ENCODE measurements at places on chromosomes 6 and 20. TPM values are rescaled to one million over a fixed set of nuclear protein-coding genes. Genes with fewer than 3 reads are reported as not detected.

Gene SLC26A8
- total RNA-seq, result 0.35 TPM

Gene OXT
- not detected for total RNA-seq

Gene OPRM1
- total RNA-seq, result 1.4 TPM

Gene CD93
- 0.08 TPM for total RNA-seq

Gene OR2H1
- 0.83 TPM for total RNA-seq

Gene OR2J3
- not detected for total RNA-seq

Gene CAPN11
- not detected for total RNA-seq

GRCh38 chr20:24643731-24644626, 174.6 kb downstream of the SYNDIG1 start:
- ATAC-seq, result no peak

GRCh38 chr6:143337201-143337949, 113.1 kb downstream of the ADAT2 start:
- no peak for ATAC-seq

DNA sequence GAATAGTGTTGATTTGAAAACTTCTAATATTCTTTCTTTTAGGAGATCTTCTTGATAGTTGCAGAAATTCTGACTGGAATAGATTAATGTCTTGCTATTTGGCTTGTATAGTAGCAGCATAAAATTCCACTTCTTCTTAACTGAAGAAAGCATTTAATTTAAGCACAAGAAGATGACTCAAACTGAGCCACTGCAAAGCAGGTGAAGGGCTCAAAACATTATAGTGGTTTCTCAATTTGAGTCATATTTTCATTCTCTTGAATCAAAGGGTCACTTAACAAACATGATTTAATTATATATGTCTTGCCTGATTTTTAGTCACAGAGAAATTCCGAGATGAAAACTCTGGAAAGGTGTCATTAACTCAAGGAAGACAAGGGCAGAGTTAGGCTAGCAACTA, 239.3 kb downstream of the ZNF217 start:
- no peak for ATAC-seq

DNA sequence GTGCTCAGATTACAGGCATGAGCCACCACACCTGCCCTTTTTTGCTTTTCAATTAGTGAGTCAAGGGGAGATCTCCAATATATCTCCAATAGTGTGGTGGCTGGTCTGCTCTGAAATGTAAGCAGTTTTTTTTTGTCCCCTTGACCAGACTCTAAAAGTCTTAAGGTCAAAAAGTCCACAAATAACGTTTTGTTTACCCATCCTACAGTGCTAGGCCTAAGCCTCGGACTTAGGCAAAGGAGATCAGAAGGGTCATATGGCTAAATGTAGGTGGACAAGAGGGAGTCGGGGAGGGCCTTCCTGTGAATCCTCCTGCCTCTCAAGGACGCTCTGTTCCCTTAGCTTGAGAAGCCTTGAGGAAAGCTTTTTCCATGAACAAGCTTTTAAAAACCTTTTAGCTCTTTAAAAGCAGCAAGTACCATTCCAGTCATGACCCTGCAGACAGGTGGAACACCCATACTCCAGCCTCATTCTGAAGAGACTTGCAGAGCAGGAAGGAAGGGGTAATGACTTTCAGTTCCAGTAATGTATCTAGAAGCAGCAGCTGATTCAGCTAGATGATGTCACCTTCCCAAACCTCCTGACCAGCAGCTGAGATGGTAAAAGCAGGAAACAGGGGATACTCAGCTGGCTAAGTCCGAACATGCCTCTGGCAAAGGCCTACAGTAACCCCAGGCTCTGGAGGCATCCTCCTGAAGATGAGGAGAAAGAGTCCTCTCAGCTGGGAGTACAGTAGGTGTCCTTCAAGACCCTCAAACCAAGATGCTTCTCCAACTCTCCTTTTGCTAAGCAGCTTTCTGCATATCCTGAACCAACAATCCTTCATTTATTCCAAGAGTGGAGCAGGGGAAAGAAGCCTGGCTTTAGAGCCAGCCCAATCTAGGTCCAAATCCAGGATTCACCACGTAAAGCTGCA, 23.6 kb downstream of the BCL2L1 start:
- peak; percentile 98 for ATAC-seq

- no peak for ATAC-seq
Observed at GRCh38 chr6:122400462-122401089, 1.1 kb downstream of the HSF2 start.

- no peak for ATAC-seq
Observed at GRCh38 chr20:36784900-36785299, 11.3 kb upstream of the DSN1 start.

- no peak for ATAC-seq
Observed at GRCh38 chr6:31394381-31394780, 9.0 kb upstream of the MICA start.

GRCh38 chr6:142412241-142412640, 110.4 kb downstream of the ADGRG6 start:
- ATAC-seq, result no peak

DNA sequence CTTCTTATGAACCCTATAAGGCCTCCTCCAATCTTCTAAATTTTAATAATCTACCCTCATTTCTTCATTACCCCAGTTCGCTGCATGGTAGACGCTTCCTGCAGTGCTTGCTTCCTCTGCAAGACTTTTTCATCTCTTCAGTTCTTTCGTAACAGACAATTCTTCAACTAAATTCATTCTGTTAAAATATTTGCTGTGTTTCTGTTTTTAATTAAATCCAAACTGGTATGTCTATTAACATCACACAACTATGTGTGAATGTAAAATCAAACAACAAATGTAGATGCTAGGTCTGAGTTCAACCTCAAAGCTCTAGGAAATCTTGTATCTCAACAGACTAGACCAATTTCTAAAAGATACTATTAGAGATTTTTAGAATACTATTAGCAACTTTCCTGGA, 199.3 kb downstream of the RNGTT start:
- ATAC-seq, result no peak

- ATAC-seq, result no peak
Observed at GRCh38 chr6:20279051-20279450, 66.8 kb upstream of the MBOAT1 start.

GRCh38 chr20:38804682-38805501, 605 bp upstream of the PPP1R16B start:
- ATAC-seq, result no peak

DNA sequence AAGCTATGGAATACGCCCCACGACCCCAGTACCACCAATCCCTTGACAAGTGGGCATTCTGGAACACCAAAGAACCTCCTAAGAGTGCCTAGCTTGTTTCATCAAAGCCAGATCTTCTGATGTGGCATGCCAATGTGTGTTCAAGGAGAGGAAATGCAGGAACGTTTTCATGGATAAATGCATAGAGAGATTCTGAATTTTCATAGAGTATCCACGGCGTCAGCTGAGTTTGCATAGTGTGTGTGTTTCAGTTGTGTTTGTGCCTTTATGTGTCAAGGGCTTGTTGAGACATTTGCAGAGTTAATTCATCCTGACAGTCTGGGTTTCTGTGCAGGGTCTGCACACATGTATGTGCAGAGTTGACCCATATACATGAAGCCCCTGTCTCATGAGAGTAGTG, 172.7 kb upstream of the LRFN2 start:
- ATAC-seq, result peak; percentile 51

DNA sequence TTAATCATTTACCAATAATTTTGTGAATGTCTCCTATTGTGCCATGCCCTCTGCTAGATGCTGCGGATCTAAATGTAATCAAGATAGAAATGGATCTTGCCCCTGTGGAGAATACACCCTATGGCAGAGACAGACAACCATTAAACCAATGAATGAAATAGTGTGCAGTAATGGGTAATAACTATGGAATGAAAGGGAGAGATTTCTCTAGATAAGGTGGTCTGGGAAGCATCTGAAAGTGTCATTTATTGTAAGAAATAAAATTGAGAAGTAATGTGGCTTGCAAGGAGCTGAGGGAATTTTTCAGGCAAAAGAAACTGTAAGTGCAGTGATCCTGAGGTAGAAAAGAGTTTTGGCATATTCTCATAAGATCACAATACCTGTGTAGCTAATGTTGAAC, 430.0 kb downstream of the LMBRD1 start:
- no peak for ATAC-seq

Measured in motor neuron (in vitro differentiated cells).